ENCODE measurements at places on chromosomes 5 and 9. TPM values are rescaled to one million over a fixed set of nuclear protein-coding genes. Genes with fewer than 3 reads are reported as not detected.
A peak's percentile ranks its signal among the peaks of the same experiment; 100 is the strongest.

DNA sequence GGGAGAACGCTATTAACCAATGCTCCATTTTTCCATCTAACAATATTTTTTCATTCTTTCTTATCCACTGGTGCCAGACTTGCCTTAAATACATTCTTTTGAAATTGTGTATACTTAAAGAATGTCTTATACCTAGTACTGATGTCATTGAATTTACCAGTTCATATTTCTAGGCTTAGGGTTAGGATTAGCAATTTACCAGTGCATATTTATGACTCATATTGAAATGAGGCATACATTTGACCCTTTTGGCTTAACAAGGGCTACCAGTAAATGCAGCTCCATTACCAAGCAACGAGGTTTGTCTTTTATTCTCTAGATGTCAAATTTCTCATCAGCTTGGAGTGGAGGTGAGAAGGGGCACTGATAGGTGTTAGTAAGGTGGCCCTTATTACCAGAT is 89.5 kb downstream of the CDH9 start:
- no peaks in the 10 kb centered on the region for H3K36me3 ChIP-seq
- no peak overlapping the region for H3K27ac ChIP-seq
- no peaks in the 10 kb centered on the region for H3K27me3 ChIP-seq
- no peaks in the 10 kb centered on the region for H3K4me1 ChIP-seq
- no peak overlapping the region for H3K4me3 ChIP-seq

GRCh38 chr5:127083711-127084110 is 10.4 kb upstream of the C5orf63 start:
- DNase-seq, result no peak
- H3K27me3 ChIP-seq, result no peaks in the 10 kb centered on the region
- no peaks in the 10 kb centered on the region for H3K36me3 ChIP-seq
- no peak overlapping the region for H3K4me3 ChIP-seq
- H3K4me1 ChIP-seq, result no peaks in the 10 kb centered on the region

- H3K36me3 ChIP-seq, result no peaks in the 10 kb centered on the region
- no peaks in the 10 kb centered on the region for H3K4me1 ChIP-seq
- no peak overlapping the region for H3K27ac ChIP-seq
- H3K4me3 ChIP-seq, result no peak overlapping the region
Observed at GRCh38 chr5:122702524-122702875, 72.4 kb upstream of the SNX2 start.

GRCh38 chr5:179361037-179361603 is 15.9 kb upstream of the ADAMTS2 start:
- H3K36me3 ChIP-seq, result no peaks in the 10 kb centered on the region
- DNase-seq, result no peak
- H3K27ac ChIP-seq, result no peak overlapping the region

- no peak overlapping the region for H3K4me3 ChIP-seq
- H3K27me3 ChIP-seq, result no peaks in the 10 kb centered on the region
- no peak for DNase-seq
- H3K4me1 ChIP-seq, result no peaks in the 10 kb centered on the region
- no peaks in the 10 kb centered on the region for H3K36me3 ChIP-seq
Observed at GRCh38 chr5:98961665-98962344, 33.0 kb upstream of the CHD1 start.

- no peaks in the 10 kb centered on the region for H3K4me1 ChIP-seq
- no peaks in the 10 kb centered on the region for H3K36me3 ChIP-seq
- DNase-seq, result no peak
- H3K4me3 ChIP-seq, result no peak overlapping the region
- no peaks in the 10 kb centered on the region for H3K27me3 ChIP-seq
Observed at GRCh38 chr9:86997156-86997555, 49.9 kb upstream of the GAS1 start.

GRCh38 chr5:2523180-2523579 is 228.3 kb downstream of the IRX2 start:
- no peaks in the 10 kb centered on the region for H3K4me1 ChIP-seq
- H3K36me3 ChIP-seq, result no peaks in the 10 kb centered on the region
- H3K27ac ChIP-seq, result no peak overlapping the region
- no peaks in the 10 kb centered on the region for H3K27me3 ChIP-seq
- DNase-seq, result no peak
- H3K4me3 ChIP-seq, result no peak overlapping the region

CDC25C gene
- total RNA-seq, result not detected

- H3K4me3 ChIP-seq, result no peak overlapping the region
- no peaks in the 10 kb centered on the region for H3K4me1 ChIP-seq
- H3K27me3 ChIP-seq, result no peaks in the 10 kb centered on the region
- H3K27ac ChIP-seq, result no peak overlapping the region
- DNase-seq, result no peak
Observed at GRCh38 chr9:78115073-78115472, 83.5 kb upstream of the GNAQ start.

HRH2 gene
- 0.05 TPM for total RNA-seq

TMEM232 gene
- 2.4 TPM for total RNA-seq

INSL4 gene
- not detected for total RNA-seq

DNA sequence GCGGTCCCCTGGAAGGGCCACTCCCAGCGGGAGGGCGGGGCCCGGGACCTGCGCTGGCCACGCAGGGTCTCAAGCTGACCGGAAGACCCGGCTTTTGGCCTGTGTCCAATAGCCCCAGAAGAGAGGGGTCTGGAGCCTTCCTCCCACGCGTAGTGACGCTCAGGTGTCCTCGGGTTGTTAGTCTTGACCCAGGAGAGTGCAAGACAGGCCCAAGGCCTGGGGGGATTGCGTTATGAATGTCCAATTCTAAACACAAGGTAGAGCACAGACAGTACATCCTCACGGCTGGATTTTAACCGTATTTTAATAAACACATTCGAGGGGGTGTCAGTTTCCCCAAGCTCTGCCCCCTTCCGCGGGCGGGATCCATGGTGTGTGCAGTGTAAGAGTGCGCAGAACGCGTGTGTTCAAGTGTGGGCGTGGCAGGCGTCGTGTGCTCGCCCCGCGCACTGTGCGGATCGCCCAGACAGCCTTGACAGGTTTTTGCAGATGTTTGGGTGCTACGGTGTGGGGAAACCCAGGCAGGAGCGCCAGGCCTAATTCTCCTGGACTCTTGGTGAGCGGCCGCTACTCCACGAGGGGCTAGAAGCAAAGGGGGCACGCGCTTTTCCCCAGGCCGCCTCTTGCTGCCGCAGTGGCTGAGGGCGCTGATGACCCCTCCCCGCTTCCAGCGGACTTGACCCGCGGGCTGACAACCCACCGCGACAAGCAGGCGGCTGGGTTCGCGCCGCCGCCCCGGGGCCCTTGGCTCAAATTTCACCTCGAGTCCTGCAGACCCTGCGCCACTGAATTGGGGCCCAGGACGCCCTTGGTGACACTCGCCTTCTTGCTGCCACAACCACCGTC is 6.1 kb upstream of the DMRT3 start:
- peaks cover 9% of the 10 kb centered on the region for H3K27me3 ChIP-seq
- no peaks in the 10 kb centered on the region for H3K36me3 ChIP-seq
- H3K4me1 ChIP-seq, result peaks cover 16% of the 10 kb centered on the region
- no peak overlapping the region for H3K27ac ChIP-seq

GRCh38 chr5:173882632-173883031 is 5.5 kb upstream of the CPEB4 start:
- no peak overlapping the region for H3K4me3 ChIP-seq
- peaks cover 29% of the 10 kb centered on the region for H3K4me1 ChIP-seq
- no peaks in the 10 kb centered on the region for H3K27me3 ChIP-seq
- no peaks in the 10 kb centered on the region for H3K36me3 ChIP-seq
- no peak overlapping the region for H3K27ac ChIP-seq

- H3K4me3 ChIP-seq, result no peak overlapping the region
- DNase-seq, result no peak
- no peak overlapping the region for H3K27ac ChIP-seq
- H3K27me3 ChIP-seq, result no peaks in the 10 kb centered on the region
- H3K4me1 ChIP-seq, result no peaks in the 10 kb centered on the region
- H3K36me3 ChIP-seq, result no peaks in the 10 kb centered on the region
Observed at GRCh38 chr9:21110708-21111576, 30.7 kb downstream of the IFNW1 start.

GRCh38 chr5:57862471-57862911 is 379.9 kb upstream of the ACTBL2 start:
- H3K4me1 ChIP-seq, result no peaks in the 10 kb centered on the region
- DNase-seq, result no peak
- no peaks in the 10 kb centered on the region for H3K27me3 ChIP-seq
- H3K27ac ChIP-seq, result no peak overlapping the region

SPATA31C1 gene
- total RNA-seq, result not detected

DNA sequence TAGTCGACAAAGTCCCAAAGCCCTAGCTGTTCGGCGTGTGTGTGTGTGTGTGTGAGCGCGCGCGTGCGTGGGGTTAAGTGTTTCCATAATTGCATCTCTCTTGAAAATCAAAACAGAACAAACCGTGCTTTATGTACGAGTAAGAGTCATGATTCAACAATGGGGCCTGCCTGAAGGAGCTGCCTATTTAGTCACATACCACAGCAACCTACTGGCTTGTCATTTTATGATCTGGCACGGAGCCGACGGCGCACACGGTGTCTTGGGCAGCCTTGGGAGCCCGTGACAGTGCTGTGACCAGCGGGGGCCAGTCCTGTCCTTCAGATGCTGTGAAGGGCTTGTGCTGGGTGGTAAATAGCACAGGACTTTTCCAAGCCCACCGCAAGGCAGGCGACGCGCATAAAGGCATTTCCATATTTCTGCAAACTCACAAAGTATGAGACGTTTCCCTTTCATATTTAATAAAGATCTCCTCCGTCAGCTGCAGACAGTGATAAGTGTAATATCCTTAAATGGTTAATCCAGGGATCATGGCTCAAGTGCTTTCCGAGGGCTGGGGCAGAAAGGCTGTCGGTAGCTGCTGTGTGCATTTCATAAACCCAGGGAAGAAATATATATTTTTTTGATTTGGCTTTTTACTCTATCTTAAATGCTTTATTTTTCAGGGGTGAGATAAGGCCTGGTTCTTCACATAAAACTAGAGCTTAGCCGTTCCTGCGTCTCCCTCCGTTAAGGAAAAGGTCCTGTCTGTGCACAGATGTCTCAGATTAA is 270.2 kb upstream of the IRX1 start:
- no peaks in the 10 kb centered on the region for H3K4me1 ChIP-seq
- H3K4me3 ChIP-seq, result no peak overlapping the region
- no peak for DNase-seq
- H3K27me3 ChIP-seq, result no peaks in the 10 kb centered on the region

DNA sequence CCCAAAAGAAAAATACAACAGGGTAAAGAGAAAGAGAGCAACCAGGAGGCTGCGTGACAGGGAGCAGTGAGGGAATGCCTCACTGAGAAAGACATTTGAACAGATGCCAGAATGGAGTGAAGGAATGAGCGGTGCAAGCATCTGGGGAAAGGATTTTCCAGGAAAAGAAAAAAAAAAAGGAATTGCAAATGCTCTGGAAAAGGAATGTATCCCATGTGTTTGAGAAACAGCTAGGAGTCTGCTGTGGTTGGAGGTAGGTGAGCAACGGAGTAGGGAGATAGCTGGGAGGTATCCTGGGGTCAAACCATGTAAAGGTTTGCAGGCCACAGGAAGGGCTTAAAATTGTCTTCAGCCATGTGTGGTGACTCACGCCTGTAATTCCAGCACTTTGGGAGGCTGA is 23.6 kb upstream of the CEMIP2 start:
- no peaks in the 10 kb centered on the region for H3K36me3 ChIP-seq
- H3K27ac ChIP-seq, result no peak overlapping the region
- DNase-seq, result no peak

GRCh38 chr9:10252174-10252573 is 360.6 kb downstream of the PTPRD start:
- peak; percentile 47 for DNase-seq
- no peak overlapping the region for H3K27ac ChIP-seq
- H3K4me1 ChIP-seq, result no peaks in the 10 kb centered on the region
- H3K36me3 ChIP-seq, result no peaks in the 10 kb centered on the region
- no peak overlapping the region for H3K4me3 ChIP-seq
- no peaks in the 10 kb centered on the region for H3K27me3 ChIP-seq

GRCh38 chr5:4197151-4197550 is 601.5 kb downstream of the IRX1 start:
- H3K36me3 ChIP-seq, result no peaks in the 10 kb centered on the region
- H3K27ac ChIP-seq, result no peak overlapping the region
- no peak for DNase-seq
- no peaks in the 10 kb centered on the region for H3K4me1 ChIP-seq

DNA sequence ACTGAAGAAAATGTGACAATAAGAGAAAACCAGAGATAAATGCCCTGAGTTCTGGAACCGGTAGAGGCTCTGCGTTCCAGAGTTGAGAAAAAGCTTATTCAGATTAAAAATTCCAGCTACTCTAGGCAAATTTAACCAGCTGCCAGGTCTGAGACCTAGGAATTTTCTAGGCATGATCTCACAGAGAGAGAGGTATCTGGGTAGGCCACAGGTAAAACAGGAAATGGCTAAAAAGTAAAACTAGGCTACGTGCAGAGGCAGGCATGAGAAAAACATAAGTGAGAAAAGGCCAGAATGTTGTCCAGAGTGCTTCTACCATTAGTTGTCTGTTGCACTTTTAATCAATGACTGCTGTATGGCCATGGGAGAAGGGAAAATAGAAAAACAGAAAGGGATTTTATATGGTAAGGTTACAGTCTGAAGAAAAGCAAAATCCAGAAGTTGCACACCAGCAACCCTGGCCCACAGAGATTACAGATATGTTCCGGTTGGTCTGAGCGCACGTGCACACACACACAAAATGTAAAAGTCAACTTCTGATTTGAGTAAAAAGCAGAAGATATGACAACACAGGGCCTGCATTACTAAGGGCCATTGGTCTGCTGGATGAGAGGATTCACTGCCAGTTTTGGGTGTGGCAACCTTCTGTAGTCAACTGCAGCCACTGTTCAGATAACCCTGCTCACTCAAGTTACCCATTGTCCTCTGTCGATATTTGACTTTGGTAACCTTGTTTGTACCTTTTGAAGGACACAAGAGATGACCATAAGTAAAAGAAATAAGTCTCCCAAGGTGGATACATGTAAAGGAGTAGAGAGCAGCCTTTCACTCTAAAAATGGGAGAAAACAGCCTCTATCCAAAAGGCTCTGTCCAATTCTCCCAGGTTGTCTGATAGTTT is 266.0 kb downstream of the DTWD2 start:
- no peak for DNase-seq
- no peaks in the 10 kb centered on the region for H3K27me3 ChIP-seq
- H3K27ac ChIP-seq, result no peak overlapping the region
- no peaks in the 10 kb centered on the region for H3K36me3 ChIP-seq
- H3K4me3 ChIP-seq, result no peak overlapping the region

PCDHB14 gene
- 1.9 TPM for total RNA-seq

GRIN3A gene
- total RNA-seq, result not detected

DNA sequence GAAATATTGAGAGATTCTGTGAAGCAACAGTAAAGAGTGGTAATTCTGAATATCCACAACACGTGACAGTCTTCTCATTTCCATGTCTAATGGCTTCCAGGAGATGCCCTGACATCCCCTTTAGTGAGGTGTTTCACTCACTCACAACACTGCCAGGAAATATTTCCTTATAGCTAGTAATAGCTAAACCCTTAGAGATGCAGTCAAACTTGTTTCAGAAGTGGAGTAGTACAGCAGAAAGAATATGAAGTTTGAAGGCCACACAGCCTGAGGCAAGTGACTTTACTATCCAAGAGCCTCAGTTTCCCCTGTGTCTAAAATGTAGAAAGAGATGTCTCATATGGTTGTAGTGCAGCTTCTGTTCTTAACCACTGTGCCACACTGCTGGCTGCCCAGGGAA is 139.2 kb downstream of the CDK5RAP2 start:
- H3K27me3 ChIP-seq, result no peaks in the 10 kb centered on the region
- H3K4me3 ChIP-seq, result no peak overlapping the region
- H3K4me1 ChIP-seq, result no peaks in the 10 kb centered on the region
- no peaks in the 10 kb centered on the region for H3K36me3 ChIP-seq

- no peaks in the 10 kb centered on the region for H3K4me1 ChIP-seq
- H3K27me3 ChIP-seq, result no peaks in the 10 kb centered on the region
- no peaks in the 10 kb centered on the region for H3K36me3 ChIP-seq
- H3K4me3 ChIP-seq, result no peak overlapping the region
- no peak for DNase-seq
- no peak overlapping the region for H3K27ac ChIP-seq
Observed at GRCh38 chr9:32326146-32326545, 58.3 kb upstream of the ACO1 start.
